Activated CD4-positive, alpha-beta T cell treated with anti-CD3 and anti-CD28 coated beads, Interleukin-2, amount 10 ng/mL, durations not matched to agents 7 days and 5 days (primary cell): ENCODE measurements at places on chromosomes 3 and 15. TPM values are rescaled to one million over a fixed set of nuclear protein-coding genes. Genes with fewer than 3 reads are reported as not detected.

GRCh38 chr3:196596355-196596754 lies 27.9 kb downstream of the FBXO45 start:
- DNase-seq: no peak

- DNase-seq: no peak
Observed at GRCh38 chr3:86737517-86737916, 253.4 kb downstream of the VGLL3 start.

GRCh38 chr3:160956785-160957184 lies 148.4 kb downstream of the B3GALNT1 start:
- no peak for DNase-seq

Gene GATM
- 2.0 TPM for total RNA-seq

GRCh38 chr3:157103860-157104259 lies 56.1 kb downstream of the CCNL1 start:
- no peak for DNase-seq

GRCh38 chr3:21100656-21101359 lies 650.2 kb downstream of the ZNF385D start:
- DNase-seq: no peak

DNA sequence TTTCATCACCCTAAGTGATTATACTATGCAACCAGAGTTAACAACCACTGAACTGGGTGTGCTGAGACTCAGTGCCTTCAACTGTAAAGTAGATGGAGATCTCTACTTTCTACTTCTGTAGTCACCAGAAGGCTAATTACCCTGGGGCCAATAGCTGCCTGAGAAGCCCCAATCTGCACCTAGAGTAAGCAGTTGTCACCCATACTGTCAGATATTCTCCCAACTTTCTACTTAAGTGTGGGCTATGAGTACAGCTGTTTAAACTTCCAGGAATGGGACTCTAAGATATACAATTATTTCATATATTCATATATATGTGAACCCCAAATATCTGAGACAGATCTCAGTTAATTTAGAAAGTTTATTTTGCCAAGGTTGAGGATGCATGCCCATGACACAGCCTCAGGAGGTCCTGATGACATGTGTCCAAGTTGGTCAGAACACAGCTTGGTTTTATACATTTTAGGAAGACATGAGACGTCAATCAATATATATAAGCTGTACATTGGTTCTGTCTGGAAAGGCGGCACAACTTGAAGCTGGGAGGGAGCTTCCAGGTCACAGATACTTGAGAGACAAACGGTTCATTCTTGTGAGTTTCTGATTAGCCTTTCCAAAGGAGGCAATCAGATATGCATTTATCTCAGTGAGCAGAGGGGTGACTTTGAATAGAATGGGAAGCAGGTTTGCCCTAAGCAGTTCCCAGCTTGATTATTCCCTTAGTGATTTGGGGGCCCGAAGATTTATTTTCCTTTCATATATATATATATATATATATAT lies 41.9 kb downstream of the CCNL1 start:
- DNase-seq: no peak
